ENCODE measurements at places on chromosomes 11 and 22.
A peak's percentile ranks its signal among the peaks of the same experiment; 100 is the strongest.

DNA sequence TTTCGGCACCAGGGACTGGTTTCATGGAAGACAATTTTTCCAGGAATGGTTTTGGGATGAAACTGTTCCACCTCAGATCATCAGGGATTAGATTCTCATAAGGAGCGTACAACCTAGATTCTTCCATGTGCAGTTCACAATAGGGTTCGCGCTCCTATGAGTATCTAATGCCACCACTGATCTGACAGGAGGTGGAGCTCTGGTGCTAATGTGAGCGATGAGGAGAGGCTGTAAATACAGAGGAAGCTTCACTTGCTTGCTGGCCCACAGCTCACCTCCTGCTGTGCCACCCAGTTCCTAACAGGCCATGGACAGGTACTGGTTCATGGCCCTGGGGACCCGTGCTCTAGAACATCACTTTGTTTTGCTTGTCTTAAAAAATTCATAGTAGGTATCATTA, 41.8 kb upstream of the AMPD3 start:
- no peak for DNase-seq

- DNase-seq = no peak
Observed at GRCh38 chr11:71999362-71999761, 653 bp downstream of the IL18BP start.

- DNase-seq = no peak
Observed at GRCh38 chr11:17393472-17393871, 5.0 kb upstream of the KCNJ11 start.

DNA sequence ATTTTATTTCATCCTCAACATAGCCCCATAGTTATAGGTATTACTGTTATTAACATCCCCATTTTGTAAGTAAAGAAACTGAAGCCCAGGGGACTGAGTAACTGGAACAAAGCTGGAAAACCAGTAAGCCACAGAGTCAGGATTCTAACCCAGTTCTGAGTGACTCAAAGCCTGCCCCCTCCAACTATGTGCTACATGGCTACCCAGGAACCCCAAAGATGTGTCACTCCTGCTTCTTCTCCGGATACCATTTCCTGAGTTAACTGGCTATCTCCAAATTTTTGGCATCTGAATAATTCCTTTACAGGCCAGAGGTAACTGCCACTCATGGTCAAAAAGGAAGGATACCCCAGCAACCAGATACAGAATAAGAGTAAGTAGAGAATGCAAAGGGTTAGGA, 43.6 kb downstream of the TENM4 start:
- DNase-seq = no peak

GRCh38 chr22:46500201-46500600, 37.2 kb downstream of the CELSR1 start:
- DNase-seq = no peak

GRCh38 chr22:35069541-35069940, 3.6 kb downstream of the ISX start:
- DNase-seq = no peak

GRCh38 chr11:85886089-85887056, 31.2 kb downstream of the CCDC83 start:
- DNase-seq = no peak

GRCh38 chr11:121437018-121437685, 15.0 kb upstream of the SORL1 start:
- no peak for DNase-seq

DNA sequence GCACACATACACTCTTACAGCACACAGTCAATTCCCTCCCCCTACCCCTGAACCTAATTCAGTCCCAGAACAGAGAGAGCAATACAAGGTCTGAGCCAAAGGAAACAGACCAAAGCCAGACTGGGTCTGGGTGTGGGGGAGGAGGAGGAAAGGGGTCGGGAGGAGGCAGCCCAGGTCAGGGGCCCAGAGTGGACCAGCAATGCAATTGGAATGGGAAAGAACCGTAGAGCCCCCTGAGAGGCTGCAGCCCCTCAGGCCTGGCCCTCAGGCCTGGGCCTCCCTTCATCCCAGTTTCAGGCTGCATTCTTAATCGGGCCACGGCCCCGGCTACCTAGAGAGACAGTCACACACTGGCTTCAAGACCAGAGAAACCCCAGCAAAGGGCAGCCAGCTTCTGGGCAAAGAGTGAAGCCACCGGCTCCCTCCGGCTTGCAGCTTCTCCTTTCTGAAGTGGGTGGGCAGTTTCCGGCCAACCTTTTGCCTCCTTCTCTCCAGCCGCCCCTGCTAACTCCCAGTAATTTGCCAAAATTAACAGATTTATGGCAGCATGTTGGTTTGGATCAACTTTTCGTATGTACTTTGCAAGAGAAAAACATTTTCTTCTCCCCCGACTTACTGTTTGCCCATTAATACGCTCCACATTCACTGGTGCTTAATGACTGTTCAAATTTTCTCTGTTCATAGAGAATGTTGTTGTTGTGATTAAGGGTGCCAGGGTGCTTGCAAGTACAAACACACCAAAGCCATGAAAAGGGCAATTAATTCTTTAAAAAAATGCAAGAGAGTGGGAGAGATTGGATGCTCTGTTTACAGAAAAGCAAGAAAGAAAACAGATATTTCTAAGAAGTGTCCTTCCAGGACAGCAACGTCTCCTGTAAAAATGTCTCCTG, 488.3 kb downstream of the MN1 start:
- DNase-seq = no peak

DNA sequence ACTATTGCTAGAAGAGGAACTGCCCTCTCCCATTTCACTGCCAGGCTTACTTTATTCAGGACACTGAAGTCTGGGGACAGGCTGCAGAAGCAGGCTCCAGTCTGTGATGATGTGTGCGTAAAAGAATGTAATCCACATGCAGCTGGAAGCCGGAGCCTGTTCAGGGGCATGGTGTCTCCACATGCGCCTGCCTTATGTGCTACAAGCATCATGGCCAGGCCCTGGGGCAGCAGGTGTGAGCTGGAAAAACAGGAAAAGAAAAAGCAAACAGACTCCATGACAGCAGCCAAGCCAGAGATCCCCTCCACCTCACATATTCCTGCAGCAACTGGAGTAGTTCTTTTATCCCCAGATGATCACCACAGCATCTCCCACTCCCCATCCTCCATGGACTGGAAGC, 33.4 kb downstream of the ARFGAP2 start:
- DNase-seq = no peak

GRCh38 chr11:88404932-88405710, 67.6 kb upstream of the CTSC start:
- no peak for DNase-seq

GRCh38 chr11:19677381-19678080, 35.1 kb upstream of the NAV2 start:
- no peak for DNase-seq

- no peak for DNase-seq
Observed at GRCh38 chr11:6599449-6599848, 4.0 kb downstream of the RRP8 start.

GRCh38 chr22:48238966-48239365, 1476.5 kb downstream of the TBC1D22A start:
- no peak for DNase-seq

- peak; percentile 43 for DNase-seq
Observed at GRCh38 chr11:116454020-116454645, 318.7 kb downstream of the BUD13 start.

- no peak for DNase-seq
Observed at GRCh38 chr11:43998308-43998707, 49.5 kb upstream of the ACCSL start.

DNA sequence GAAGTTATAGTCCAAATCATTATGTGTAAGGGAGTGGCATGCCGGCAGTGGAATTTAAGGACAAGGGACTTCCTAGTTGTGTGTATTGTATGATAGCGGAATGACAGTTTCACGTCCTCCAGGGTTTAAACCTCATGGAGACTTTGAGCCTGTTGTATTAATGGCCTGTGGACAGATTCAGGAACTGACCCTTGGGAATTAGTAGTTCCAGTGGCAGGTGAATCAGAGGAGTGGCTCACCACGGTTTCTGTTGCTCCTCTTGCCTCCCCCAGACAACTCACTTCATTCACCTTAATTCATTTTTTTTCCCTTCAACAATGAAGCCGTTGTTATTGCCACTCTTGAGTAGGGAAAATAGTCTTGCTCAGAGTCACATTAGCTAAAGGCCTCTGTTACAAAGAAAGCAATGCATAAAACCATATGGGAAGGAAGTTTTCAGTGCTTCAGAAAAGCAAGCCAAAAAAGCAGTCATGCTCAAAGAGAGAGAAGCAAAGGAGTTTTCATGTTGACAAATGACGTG, 22.6 kb downstream of the AMOTL1 start:
- DNase-seq = no peak

DNA sequence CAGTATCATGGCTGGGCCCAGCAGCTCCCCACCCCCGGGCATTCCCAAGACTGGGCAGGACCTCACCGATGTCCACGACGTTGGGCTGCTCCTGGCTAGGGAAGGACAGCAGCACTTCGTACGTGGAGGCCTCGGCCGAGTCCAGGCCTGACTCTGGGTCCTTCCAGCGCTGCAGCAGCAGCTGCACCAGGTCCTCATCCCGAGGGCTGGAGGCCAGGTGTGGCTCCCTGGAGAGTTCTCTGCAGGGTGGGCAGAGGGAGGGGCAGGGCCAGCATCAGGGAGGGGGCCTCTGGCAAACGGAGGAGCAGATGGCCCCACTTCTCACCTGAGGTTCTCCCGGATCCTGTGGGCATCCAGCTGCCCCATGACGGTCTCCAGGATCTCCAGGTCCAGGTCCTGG, 341 bp downstream of the NAALADL1 start:
- no peak for DNase-seq

DNA sequence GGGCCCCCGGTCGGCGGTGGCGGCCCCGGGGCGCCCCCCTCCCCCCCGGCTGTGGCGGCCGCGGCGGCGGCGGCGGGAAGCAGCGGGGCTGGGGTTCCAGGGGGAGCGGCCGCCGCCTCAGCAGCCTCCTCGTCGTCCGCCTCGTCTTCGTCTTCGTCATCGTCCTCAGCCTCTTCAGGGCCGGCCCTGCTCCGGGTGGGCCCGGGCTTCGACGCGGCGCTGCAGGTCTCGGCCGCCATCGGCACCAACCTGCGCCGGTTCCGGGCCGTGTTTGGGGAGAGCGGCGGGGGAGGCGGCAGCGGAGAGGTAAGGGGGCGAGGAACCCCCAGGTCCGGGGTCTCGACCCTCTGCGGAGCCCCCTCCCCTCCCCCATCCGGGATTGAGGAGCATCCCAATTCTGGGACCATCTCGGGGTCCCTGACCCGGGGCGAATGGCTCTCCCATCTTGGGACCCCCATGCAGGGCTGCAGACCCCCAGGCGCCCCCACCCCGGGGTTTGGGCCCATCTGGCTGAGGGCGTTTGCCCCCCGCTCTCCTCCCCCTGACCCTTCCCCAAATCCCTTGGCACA, 431 bp downstream of the KMT2A start:
- DNase-seq = no peak

GRCh38 chr11:121425828-121426227, 26.3 kb upstream of the SORL1 start:
- no peak for DNase-seq

GRCh38 chr11:94245121-94245520, 59.3 kb upstream of the IZUMO1R start:
- no peak for DNase-seq

- DNase-seq = no peak
Observed at GRCh38 chr11:73205661-73206343, 12.3 kb upstream of the P2RY2 start.

DNA sequence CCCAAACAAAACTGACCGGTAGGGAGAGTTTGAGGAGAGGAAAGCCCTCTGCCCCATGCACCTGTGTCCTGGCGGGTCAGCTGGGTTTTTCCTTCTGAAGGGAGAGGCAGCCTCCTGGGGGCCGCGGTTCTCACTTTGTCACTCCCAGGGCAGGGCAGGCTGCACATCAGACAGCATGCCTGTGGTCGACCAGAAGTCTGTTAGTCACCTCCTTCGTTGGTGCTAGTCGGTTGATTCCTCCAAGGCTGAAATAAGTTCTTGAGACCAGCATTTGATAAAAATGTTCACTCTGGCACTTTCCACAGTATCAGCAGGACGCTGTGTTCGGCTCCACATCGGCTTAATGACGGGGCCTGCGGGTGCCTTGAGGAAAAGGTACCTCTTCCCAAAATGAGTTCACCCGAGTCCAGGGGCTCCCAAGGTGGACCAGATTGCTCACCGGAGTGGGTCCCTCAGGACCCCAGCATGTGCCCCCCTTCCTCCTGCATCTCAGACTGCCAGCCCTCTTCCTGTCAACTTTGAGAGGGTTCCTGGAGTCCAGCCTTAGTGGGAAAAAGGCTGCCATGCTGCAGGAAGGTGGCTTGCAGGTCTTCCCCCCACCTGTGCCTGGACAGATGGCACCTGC, 373.7 kb upstream of the B3GAT1 start:
- DNase-seq = no peak

DNA sequence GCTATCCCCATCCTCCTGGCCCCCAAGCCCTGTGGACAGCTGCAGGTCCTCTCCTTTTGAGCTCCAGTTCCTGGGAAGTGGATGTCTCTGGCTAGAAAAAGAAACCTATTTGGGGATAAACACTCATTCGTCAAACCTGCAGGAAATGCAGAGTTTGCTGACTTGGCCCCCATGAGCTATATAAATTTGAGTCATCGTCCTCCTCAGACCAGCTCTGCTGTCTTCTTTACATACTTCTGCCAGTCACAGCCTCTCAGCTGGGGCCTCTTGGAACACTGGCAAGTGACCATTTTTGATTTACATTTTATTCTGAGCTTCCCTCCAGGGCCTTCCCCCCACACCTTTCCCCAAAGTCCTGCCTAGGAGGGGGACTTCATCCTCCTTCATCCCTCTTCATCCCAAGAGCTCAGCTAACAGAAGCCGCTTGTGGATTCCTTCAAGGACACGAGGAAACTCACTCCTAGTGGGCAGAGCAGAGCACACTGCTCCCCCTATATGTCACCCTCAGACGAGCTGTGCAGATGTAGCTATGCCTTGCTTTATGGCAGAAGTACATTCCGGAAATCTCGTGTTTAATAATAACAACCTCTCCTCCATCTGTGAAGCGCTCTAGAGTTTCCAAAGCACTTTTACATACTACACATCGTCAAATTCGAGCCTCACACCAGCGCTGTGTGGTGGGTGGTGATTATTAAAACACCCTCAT, 131.8 kb downstream of the FEZ1 start:
- no peak for DNase-seq

- DNase-seq = no peak
Observed at GRCh38 chr11:128933481-128934178, 9.0 kb downstream of the TP53AIP1 start.

- no peak for DNase-seq
Observed at GRCh38 chr11:67281552-67282150, 7.5 kb upstream of the ANKRD13D start.

DNA sequence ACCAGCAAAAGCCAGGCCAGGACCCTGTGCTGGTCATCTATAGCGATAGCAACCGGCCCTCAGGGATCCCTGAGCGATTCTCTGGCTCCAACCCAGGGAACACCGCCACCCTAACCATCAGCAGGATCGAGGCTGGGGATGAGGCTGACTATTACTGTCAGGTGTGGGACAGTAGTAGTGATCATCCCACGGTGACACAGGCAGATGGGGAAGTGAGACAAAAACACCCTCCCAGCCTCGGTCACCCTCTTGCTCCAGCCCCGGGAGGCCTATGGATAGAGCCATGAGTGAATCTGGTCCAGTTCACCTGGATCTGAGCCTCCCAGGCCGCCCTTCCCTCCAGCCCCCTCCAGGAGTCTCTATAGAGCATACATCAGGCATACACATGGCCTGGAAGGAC, 115.2 kb upstream of the IGLL5 start:
- no peak for DNase-seq

- DNase-seq = no peak
Observed at GRCh38 chr11:87942786-87943185, 232.5 kb downstream of the RAB38 start.

GRCh38 chr11:115126092-115126491, 378.1 kb downstream of the CADM1 start:
- DNase-seq = no peak

Data from cerebellum (tissue), 4 donors.